Placental epithelial cell (primary cell): ENCODE measurements at places on chromosomes 12 and 14. TPM values are rescaled to one million over a fixed set of nuclear protein-coding genes. Genes with fewer than 3 reads are reported as not detected.

BICDL1 gene
- total RNA-seq = 3.1 and 6.5 TPM in 2 replicates

CPM gene
- 0.98 and 4.3 TPM in 2 replicates for total RNA-seq

SLCO1C1 gene
- 0.39 and 0.54 TPM in 2 replicates for total RNA-seq

BTBD7 gene
- 45.5 and 64.3 TPM in 2 replicates for total RNA-seq

ST8SIA1 gene
- total RNA-seq = not detected in 2 replicates
